ENCODE measurements at places on chromosomes 2 and 18. TPM values are rescaled to one million over a fixed set of nuclear protein-coding genes. Genes with fewer than 3 reads are reported as not detected.

GRCh38 chr2:56132138-56132537 is 51.7 kb upstream of the CCDC85A start:
- H3K4me3 ChIP-seq, result no peak overlapping the region
- H3K36me3 ChIP-seq, result no peaks in the 10 kb centered on the region
- no peak overlapping the region for H3K27ac ChIP-seq
- no peak for DNase-seq
- no peaks in the 10 kb centered on the region for H3K4me1 ChIP-seq

DNA sequence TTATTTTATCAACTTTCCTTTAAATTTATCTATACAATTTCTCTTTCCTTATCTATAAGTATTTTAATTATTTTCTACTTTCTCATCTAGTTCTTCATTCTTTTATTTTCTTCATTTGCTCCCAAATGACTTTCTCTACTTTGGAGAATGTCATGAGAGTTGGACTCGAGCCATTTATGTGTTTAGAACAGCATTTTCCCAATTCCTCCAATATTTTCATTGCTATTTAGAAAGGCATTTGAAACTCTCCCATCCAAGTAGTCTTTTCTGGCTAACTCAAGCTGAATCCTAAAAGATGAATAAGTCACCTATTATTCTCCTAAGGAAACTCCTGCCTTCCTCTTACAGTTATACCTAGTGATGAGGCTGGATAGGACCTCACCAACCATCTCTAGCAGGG is 15.8 kb upstream of the FEZ2 start:
- no peak for DNase-seq
- no peak overlapping the region for H3K4me3 ChIP-seq
- H3K27me3 ChIP-seq, result no peaks in the 10 kb centered on the region
- no peaks in the 10 kb centered on the region for H3K36me3 ChIP-seq

- no peak for DNase-seq
- no peak overlapping the region for H3K27ac ChIP-seq
- peaks cover 53% of the 10 kb centered on the region for H3K36me3 ChIP-seq
- no peaks in the 10 kb centered on the region for H3K27me3 ChIP-seq
Measured at GRCh38 chr18:57550510-57550909, 36.0 kb downstream of the FECH start.

DNA sequence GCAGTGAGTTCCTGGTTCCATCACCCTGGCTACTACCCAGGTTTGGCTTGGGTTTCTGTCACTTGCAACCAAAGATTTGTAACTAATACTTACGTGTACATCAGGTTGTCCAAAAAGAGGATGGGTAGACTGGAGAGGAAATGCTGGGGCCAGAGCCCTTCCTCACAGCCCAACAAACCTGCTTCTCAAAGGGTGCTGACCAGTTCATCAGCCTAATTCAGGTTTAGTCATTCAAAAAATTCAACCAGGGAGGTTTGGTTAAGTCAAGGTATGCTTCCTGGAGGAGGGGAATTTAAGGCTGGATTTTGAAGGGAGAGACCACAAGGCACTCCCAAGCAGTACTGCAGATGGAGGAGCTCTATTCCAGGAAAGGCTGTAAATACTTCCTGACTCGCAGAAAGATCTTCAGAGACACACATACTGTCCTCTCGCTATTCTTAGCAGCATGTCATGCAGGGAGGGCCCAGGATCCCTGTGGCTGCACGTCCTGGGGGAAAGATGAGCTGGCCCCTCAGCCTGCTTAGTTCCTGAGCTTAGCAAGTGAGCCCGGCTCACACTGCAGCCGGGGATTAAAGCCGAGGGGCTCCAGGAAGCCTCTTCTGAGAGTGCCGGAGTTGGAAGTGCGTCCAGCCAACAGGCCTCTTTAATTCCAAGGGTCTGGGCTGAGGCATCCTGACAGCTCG is 40.0 kb upstream of the BIN1 start:
- H3K27me3 ChIP-seq, result no peaks in the 10 kb centered on the region
- H3K36me3 ChIP-seq, result no peaks in the 10 kb centered on the region
- H3K27ac ChIP-seq, result no peak overlapping the region
- no peak overlapping the region for H3K4me3 ChIP-seq
- DNase-seq, result no peak

GRCh38 chr18:37476182-37476581 is 89.4 kb downstream of the CELF4 start:
- no peaks in the 10 kb centered on the region for H3K36me3 ChIP-seq
- H3K4me3 ChIP-seq, result no peak overlapping the region
- H3K27me3 ChIP-seq, result no peaks in the 10 kb centered on the region
- H3K4me1 ChIP-seq, result no peaks in the 10 kb centered on the region
- DNase-seq, result no peak

GRCh38 chr18:61954096-61954746 is 61.4 kb upstream of the RNF152 start:
- no peak overlapping the region for H3K4me3 ChIP-seq
- DNase-seq, result no peak
- no peaks in the 10 kb centered on the region for H3K36me3 ChIP-seq
- H3K4me1 ChIP-seq, result no peaks in the 10 kb centered on the region
- H3K27ac ChIP-seq, result no peak overlapping the region

DNA sequence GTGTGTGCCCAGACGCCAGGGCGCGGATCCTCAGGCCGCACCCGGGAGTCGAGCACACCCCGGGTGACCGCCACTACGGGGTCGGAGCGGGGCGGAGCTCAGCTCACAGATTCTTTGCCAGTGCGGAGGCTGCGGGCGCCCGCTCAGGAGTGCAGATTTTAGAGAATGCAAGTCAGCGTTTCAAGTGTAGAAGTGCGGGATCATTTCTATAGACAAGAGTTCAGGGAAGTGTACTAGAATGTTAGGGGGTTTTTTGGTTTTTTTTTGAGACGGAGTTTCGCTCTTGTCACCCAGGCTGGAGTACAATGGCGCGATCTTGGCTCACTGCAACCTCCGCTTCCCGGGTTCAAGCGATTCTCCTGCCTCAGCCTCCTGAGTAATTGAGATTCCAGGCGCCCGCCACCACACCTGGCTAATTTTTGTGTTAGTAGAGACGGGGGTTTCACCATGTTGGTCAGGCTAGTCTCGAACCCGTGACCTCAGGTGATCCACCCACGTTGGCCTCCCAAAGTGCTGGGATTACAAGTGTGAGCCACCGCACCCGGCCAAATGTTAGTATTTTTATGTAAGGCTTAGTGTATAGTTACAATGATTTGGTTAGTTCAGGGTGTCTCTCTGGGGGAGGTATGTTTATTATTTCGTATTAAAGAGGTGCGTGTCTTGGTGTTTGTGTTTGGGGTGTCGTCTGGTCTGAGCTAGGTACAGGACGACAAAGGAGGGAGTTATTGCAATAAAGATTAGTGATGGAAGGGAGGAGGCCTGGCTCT is 619 bp upstream of the FAM168B start:
- H3K4me1 ChIP-seq, result no peaks in the 10 kb centered on the region
- H3K27ac ChIP-seq, result peak overlapping the region; percentile 99
- H3K4me3 ChIP-seq, result peak overlapping the region; percentile 85
- H3K36me3 ChIP-seq, result peaks cover 6% of the 10 kb centered on the region

GRCh38 chr2:81396417-81397019 is 1092.0 kb upstream of the LRRTM1 start:
- no peak for DNase-seq
- no peaks in the 10 kb centered on the region for H3K36me3 ChIP-seq
- H3K27me3 ChIP-seq, result no peaks in the 10 kb centered on the region
- no peaks in the 10 kb centered on the region for H3K4me1 ChIP-seq

DNA sequence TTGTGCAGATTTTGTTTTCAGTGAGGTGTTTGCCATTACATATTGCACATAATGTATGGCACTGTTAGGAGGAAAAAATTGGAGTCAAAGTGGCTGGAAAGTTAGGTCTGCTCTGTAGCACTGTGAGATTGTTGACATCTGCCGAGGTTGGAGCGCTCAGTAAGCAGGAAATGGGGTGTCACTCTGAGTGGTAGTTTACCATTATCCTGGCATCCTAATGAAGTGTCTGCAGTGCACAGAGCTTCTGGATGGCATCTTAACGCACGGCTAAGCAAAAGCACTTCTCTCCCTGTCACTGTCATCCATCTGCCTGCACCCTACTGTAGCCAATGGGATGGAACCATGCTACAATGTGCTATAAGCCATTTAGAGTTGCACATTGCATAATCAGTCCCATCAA is 561.9 kb downstream of the ARHGAP15 start:
- DNase-seq, result no peak
- H3K4me1 ChIP-seq, result no peaks in the 10 kb centered on the region
- no peak overlapping the region for H3K27ac ChIP-seq

GRCh38 chr2:233234264-233234663 is 17.2 kb upstream of the ATG16L1 start:
- H3K27ac ChIP-seq, result no peak overlapping the region
- no peaks in the 10 kb centered on the region for H3K4me1 ChIP-seq
- H3K27me3 ChIP-seq, result no peaks in the 10 kb centered on the region
- no peak for DNase-seq

GRCh38 chr2:105753380-105753779 is 8.7 kb downstream of the NCK2 start:
- no peaks in the 10 kb centered on the region for H3K27me3 ChIP-seq
- peaks cover 8% of the 10 kb centered on the region for H3K36me3 ChIP-seq
- no peak overlapping the region for H3K27ac ChIP-seq
- peaks cover 49% of the 10 kb centered on the region for H3K4me1 ChIP-seq

- DNase-seq, result no peak
- no peaks in the 10 kb centered on the region for H3K27me3 ChIP-seq
- H3K4me1 ChIP-seq, result no peaks in the 10 kb centered on the region
- no peaks in the 10 kb centered on the region for H3K36me3 ChIP-seq
- no peak overlapping the region for H3K27ac ChIP-seq
Measured at GRCh38 chr2:21420553-21421335, 297.0 kb downstream of the TDRD15 start.

- no peak overlapping the region for H3K4me3 ChIP-seq
- peaks cover 3% of the 10 kb centered on the region for H3K4me1 ChIP-seq
- H3K27ac ChIP-seq, result no peak overlapping the region
- no peak for DNase-seq
- no peaks in the 10 kb centered on the region for H3K36me3 ChIP-seq
- no peaks in the 10 kb centered on the region for H3K27me3 ChIP-seq
Measured at GRCh38 chr18:13605477-13605876, 120.9 kb downstream of the FAM210A start.

GRCh38 chr18:65750389-65751154 is at the start of gene CDH7:
CDH7 (plus strand) TSS chr18:65751012; CDS start chr18:65762843, 11,831 bp downstream.
- H3K27me3 ChIP-seq, result peaks cover 24% of the 10 kb centered on the region
- H3K4me3 ChIP-seq, result peak within 1 kb of the TSS; percentile 38
- no peaks in the 10 kb centered on the region for H3K36me3 ChIP-seq
- H3K4me1 ChIP-seq, result no peaks in the 10 kb centered on the region

DNA sequence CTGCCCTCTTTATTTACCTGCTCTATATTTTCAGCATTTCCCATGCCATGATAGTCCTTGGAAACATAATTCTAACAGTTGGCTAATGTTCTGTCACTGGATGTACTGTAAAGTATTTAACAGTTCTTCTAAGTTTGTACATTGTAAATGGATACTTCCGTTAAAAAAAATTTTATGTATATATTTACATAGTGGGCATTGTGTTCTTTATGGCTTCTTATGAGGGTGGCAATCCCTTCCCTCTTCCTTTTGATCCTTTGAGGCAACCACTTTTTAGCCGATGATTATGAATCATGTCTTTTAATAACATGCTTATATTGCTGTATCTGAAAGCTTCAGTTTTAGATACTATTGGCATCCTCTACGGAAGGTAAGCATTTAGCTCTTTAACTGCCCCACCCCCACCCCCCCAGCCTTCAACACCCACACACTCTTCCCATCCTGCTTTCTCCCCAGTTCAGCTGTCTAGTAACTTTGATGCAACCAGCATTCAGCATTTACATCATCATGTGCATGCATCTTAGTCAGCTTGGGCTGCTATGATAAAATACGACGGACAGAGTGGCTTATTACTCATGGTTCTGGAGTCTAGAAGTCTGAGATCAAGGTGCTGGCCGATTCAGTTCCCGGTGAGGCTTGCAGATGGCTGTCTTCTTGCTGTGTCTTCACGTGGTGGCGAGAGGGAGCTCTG is 21.0 kb upstream of the EDAR start:
- H3K27ac ChIP-seq, result no peak overlapping the region
- no peaks in the 10 kb centered on the region for H3K27me3 ChIP-seq
- no peak for DNase-seq
- H3K36me3 ChIP-seq, result no peaks in the 10 kb centered on the region
- H3K4me1 ChIP-seq, result no peaks in the 10 kb centered on the region
- H3K4me3 ChIP-seq, result no peak overlapping the region

- H3K36me3 ChIP-seq, result no peaks in the 10 kb centered on the region
- no peak overlapping the region for H3K27ac ChIP-seq
- H3K4me1 ChIP-seq, result no peaks in the 10 kb centered on the region
- no peak for DNase-seq
Measured at GRCh38 chr2:124753842-124754241, 728.8 kb downstream of the CNTNAP5 start.

DNA sequence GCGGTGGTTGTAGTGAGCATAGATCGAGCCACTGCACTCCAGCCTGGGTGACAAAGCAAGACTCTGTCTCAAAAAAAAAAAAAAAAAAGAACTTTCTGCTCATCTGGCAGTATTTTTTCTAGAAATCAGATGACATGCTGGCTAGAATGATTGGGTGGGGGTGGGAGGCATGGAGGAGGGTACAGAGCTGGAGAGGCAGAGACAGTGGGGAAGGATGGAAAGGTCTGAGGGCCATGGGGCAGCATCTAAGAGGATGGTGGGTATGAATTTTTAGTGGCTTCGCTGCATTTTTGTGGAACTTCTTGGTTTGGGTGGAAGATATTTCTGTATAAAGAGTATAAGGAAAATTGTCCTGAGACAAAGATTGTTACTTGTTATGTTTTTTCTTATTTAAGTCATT is 23.3 kb downstream of the ARMC9 start:
- peaks cover 68% of the 10 kb centered on the region for H3K36me3 ChIP-seq
- no peak for DNase-seq
- peak overlapping the region; percentile 75 for H3K27ac ChIP-seq
- no peaks in the 10 kb centered on the region for H3K4me1 ChIP-seq

DNA sequence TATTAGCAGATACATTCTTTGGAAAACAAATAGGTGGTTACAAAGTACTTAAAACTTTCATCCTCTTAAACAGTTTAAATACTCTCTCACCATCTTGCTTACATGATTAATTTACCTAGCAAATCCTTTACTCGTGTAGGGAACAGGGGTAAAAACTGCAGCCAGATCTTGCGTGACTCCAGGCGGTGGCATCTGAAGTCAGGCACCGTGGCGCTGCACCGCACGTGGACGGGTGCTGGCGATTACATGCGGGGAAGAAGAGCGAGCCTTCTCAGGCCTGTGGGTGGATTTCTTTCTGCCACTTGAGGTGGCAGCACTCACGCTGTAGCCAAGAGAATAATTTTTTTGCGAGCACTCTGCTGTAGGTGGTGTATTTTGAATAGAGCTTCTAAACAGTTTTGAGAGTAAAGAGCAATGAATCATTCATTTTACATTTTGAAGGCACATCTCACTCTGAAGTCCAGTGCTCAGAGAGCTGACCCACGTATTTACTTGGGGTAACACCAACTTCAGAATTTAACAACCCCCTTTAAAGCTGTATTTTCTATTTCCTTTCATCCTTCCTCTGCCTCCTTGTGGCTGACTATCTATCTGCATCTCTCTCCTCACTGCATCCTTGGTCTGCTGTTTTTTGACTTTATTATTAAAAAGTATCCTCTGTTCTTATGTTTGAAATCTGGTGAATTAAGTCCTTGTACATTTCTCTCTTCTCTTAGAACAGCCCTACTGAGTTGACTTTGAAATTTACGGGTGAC is 68.9 kb downstream of the EPAS1 start:
- H3K36me3 ChIP-seq, result peaks cover 86% of the 10 kb centered on the region
- peaks cover 48% of the 10 kb centered on the region for H3K4me1 ChIP-seq
- H3K27ac ChIP-seq, result peak overlapping the region; percentile 17
- H3K4me3 ChIP-seq, result no peak overlapping the region

Gene POMC
- 0.77 TPM for total RNA-seq

Gene IL36A
- not detected for total RNA-seq

Gene TCF23
- not detected for total RNA-seq

Gene SETBP1
- 7.5 TPM for total RNA-seq

Gene GPBAR1
- total RNA-seq, result 3.1 TPM

Gene ONECUT2
- total RNA-seq, result not detected

Gene PARD6G
- total RNA-seq, result 4.2 TPM

Gene ALPP
- total RNA-seq, result not detected
